ENCODE measurements at places on chromosomes 4 and X.

- no peak for DNase-seq
These were observed 89.6 kb upstream of the KIT start for GRCh38 chr4:54568184-54568583.

DNA sequence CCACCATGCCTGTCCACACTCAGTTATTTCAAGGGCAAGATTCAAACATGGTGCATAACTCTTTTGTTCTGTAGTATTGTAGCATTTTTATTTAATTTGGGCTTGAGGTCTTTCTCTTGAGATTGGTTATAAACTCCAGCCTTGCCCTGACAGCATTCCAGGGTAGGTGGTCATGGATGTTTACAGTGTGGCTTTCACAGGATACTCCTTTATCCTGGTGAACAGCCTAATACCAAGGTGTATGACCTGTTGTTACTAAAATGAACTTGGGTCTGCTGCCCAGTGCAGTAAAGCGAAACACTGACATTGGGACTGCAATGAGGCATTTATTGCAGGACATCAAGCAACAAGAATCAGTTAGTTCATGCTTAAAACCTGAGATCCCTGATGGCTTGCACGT, 434.8 kb downstream of the ANKRD50 start:
- no peak for DNase-seq

DNA sequence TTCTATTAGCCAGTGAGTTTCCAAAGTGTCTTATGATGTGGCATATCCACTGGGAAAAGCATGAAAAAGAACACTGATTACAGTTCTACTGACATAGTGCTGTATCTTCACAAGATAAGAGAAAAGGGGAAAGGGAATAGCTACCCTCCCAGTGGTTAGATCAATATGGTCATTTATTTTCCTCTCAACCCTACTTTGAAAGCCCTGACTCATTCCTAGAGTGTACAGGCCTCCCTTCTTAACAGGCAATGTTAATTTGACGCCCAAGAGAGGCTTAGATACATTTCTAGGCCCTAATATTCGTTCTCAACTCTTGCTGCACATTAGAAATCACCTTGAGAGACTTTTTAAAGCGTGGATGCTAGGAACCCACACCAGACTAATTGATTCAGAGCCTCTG, 20.4 kb upstream of the BRS3 start:
- no peak for DNase-seq

DNA sequence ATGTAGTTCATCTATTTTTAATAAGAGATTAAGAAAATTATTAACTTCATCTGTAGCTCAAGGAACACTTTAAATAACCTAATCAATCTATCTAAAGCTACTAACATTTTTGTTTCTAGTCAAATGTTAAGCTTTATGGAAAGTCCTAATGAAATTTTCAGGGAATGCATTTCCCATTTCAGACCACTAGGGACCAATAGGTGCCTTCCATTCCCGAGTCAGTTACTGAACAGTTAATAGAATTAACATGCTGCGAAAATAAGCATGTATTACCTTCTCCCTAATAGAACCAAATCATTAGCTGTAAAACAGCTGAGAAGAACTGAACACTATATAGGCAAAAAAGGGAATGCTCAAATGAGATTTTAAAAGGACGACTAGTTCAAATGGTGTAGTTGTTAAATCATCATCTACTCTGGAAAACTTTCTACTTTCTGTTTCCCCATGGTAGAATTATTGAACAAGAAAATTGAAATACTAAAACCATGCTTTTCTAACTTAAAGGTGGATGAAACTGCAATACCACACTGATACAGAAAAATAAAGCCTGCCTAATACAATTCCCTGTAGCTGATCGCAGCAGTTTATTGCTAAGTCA, 22.5 kb downstream of the STX18 start:
- DNase-seq: no peak

- peak; percentile 25 for DNase-seq
These were observed 49.0 kb downstream of the DDX3X start for GRCh38 chrX:41382714-41383645.

- no peak for DNase-seq
These were observed 3.2 kb upstream of the NFKB1 start for GRCh38 chr4:102497986-102498385.

DNA sequence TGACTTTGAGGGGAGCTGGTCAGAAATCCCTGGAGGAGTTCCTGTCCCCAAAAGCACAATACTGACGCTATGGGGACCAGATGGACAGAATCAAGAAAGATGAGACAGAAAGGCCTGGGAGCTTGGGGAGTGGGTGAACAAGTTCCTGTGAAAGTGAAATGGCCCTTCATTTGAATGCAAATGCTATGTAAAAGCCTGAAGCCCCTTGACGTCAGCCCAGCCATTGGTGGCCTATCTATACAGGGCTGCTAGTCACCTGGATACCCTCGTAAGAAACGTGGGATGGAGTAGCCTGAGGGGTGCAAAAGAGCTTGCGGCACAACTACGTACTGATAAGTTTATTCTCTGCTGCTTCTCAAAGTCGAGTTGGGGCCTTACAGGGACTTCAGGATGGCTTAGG, at the start of gene CDX4:
CDX4 (plus strand) TSS at position 223 of the 400 bp plus-strand sequence. CDS start 201 bp downstream, outside the sequence.
- DNase-seq: no peak

- peak; percentile 33 for DNase-seq
These were observed 660 bp upstream of the HSPA4L start for GRCh38 chr4:127781300-127782024.

- DNase-seq: no peak
These were observed 122.7 kb upstream of the STS start for GRCh38 chrX:7024850-7025249.

- peak; percentile 67 for DNase-seq
These were observed at the start of gene TCEAL9 for GRCh38 chrX:103356130-103356798. TCEAL9 (plus strand) TSS chrX:103356506; CDS start chrX:103357685, 1,179 bp downstream.

DNA sequence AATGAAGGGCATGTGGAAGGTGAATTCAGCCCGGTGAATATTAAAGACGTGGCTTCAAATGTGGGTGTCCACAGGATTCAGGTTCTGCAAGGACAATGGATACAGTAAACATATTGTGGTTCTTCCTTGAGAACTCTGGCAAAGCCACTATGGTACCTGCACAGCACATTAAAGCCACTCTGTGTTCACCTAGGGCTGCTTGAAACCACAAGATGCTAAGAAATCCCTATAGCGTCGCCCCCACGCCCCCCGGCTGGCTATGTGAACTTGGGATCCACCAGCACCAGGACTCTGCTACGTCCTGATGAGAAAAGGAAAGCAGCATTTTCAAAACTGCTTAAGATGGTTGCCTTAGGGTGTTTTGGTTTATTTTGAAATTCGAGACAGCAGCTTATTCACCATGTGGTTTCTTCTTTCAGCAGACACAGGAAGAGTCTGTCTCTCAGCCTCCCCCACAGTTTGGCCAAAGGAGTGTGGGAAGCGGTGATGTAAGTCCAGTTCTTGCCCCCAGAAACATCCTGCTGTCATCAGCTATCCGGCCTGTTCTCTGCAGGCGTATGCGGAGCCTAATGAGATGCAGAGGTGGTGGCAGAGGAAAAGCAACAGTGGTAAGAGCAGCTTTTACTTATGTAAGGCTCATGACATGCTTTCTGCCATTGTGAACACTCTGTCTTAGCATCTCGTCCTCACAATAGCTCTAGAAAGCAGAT, 111.5 kb downstream of the AFAP1 start:
- DNase-seq: peak; percentile 78

- no peak for DNase-seq
These were observed 83.7 kb downstream of the FAT4 start for GRCh38 chr4:125398263-125399002.

- no peak for DNase-seq
These were observed 9.6 kb downstream of the PPP3CA start for GRCh38 chr4:101337688-101338087.

Data from mucosa of gallbladder (tissue), 1 donor.